Stimulated activated CD4-positive, alpha-beta T cell treated with anti-CD3 and anti-CD28 coated beads, Interleukin-15, amount 100 ng/mL, for 1 hour (primary cell): ENCODE measurements at places on chromosomes 4 and X.

- no peak for DNase-seq
These were observed 24.9 kb downstream of the AR start for GRCh38 chrX:67568769-67569168.

DNA sequence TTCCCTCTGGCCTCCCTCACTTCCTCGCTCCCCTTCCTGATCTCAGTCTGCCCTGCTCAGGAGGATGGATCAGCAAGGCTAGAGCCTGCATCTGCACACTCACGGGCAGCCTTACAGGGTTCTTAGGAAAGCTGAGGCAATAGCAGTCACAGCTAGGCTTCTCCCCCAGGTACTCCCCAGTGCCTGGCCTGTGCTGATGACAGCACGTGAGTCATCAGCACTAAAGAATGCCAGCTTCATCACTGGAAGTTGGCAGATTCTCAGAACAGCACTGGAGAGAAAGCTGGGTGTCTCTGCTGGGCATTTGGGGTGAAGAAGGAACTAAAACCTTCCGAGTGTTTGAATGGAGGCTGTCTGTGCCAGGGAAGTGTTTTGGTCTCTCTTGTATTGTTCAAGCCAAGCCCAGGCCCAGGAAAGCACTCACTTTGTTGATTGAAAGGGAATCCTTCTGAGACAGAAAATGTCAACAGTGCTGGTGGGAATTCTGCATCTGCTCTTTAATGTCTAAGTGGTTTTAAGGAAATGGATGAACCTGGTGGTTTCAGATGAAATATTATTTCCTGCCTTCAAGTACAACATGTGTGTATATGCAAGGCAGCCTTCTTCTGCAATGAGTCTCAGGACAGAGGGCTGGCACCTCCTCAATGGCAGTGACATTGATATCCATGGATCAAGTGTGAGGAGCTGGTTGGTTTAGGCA lies 73.0 kb upstream of the SCOC start:
- no peak for DNase-seq

DNA sequence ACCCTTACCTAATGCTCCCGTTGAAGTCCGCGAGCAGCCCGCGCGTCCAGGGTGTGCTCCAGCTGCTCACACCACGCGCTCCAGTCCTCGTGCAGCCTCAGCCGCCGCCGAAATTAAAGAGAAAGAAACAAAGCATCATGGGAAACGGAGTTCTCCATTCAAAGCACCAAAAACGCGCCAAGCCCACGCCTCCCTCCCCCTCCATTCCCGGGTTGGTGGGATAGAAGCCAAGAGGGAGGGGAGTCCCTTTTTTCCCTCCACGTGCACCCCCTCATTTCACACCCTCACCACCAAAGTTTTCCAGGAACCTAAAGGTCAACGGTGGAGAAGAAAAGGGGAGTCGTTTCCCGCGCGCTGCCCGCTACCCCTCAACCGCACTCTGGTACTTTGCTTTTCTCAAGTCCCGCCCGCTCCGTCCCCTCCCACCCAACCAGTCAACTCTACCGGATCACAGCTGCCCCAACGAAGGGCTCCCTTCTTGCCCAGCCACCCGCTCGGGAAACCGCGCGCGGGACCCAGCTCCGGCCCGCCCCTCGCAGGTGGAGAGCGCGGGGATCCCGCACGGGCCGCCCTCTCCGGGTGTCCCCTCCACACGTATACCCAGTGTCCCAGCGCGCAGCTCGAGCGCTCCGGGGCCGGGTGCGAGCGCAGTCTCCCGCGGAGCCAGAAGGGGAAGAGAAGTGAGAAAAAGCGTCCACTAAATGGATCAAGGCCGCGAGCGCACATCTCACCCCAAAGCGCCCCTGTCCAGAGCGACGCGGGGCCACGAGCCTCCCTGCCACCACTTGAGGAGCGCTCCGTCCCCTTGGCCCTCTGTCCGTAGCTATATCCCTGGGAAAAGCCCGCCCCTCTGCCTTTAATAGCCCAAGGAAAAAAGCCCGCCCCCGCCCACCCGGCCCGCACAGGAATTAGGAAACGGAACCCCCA lies 65.1 kb upstream of the CCDC160 start:
- DNase-seq = no peak

DNA sequence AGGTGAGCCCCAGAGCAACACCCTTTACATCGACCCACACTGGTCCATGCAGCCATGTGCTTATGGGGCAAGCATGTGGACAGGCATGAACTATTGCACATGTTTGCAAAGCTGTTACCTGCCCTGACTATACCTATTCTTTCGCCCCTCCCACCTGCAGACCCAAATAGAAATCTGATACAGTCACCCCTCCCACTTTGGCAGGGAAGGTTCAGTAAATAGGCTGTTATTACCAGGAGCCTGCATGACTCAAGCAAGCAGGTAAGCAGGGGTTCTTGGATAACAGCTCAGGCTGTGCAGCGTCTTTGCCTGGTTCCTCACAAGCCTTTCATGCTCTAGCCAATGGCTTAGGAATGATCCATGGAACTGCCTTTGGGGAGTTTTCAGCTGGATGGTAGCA lies 122.7 kb upstream of the DIPK2B start:
- DNase-seq = no peak

GRCh38 chr4:2258091-2259035 lies 3.5 kb downstream of the MXD4 start:
- no peak for DNase-seq

DNA sequence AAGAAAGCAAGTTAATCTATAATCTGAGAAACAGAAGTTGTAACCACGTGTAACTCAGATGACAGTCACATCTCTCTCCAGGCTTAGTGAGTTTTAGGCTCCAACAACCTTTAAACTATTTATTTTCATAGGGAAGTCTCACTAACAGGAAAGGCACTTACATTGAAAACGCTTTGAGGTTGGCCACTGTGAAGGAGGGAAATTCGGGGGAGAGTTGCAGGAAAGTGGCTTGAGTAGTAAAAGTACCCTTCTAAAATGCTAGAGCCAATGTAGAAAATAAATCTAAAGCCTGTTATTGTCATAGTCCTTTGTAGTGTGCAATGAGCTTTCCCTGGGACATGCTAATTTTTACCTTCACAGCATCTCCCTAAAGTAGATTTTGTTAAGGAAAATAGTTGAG lies 995 bp upstream of the NFXL1 start:
- DNase-seq = no peak

DNA sequence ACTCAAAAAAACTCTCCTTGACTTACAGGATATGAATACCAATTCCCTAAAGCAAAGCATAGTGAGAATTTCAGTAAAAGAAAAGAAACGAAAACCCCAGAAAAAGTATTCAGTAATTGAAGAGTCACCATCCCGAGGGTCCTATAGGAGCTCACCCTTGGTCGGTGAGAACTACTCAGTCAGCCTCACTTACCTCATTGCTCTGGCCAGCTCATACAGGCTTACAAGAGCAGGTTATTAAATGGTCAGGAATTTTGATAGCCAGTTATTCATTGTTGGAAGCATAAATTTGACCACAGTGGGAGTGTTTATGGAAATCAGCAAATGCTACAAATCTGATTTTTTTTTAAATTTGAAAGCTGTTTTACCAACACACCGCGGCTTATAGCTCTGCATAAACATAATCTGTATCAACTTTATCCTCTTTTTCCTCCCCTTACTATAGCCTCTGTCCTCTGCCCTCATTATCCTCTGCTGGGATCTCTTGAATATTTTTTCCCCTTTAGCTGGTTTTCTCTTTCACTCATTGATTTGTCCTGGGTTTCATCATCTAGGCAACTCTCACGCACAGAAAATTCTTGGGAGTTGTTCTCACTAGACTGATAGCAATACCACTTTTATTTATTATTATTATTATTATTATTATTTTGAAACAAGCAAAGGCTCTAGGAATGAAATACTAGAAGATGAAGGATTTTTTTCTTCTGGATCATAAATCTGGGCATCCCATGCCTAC lies 11.0 kb upstream of the CXCL2 start:
- DNase-seq = no peak

- DNase-seq = no peak
These were observed 22.9 kb upstream of the PUDP start for GRCh38 chrX:7170898-7171297.

GRCh38 chrX:115652221-115652620 lies 91.2 kb downstream of the PLS3 start:
- DNase-seq = no peak

DNA sequence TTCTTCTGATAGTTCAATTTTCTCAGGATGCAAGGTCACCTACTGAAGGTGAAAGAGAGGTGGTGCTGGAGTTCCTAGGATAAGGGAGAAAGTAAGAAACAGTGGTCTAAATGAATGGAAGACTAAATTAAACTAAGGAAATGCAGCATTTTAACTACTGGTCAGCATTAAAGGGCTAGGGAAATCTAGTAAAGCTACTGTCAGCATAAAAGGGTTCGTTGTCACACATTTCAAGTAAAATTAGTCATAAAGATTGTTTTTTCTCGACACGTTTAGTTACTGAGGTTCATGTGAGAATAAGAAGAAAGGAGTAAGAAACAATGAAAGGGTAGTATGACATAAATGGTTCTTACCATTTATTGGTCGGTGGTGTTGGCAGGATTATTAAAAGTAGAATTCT lies 40.0 kb upstream of the COX18 start:
- DNase-seq = no peak

- DNase-seq = no peak
These were observed 11.1 kb downstream of the ACOT9 start for GRCh38 chrX:23731951-23732350.
